ENCODE measurements at places on chromosomes 11 and 22.

DNA sequence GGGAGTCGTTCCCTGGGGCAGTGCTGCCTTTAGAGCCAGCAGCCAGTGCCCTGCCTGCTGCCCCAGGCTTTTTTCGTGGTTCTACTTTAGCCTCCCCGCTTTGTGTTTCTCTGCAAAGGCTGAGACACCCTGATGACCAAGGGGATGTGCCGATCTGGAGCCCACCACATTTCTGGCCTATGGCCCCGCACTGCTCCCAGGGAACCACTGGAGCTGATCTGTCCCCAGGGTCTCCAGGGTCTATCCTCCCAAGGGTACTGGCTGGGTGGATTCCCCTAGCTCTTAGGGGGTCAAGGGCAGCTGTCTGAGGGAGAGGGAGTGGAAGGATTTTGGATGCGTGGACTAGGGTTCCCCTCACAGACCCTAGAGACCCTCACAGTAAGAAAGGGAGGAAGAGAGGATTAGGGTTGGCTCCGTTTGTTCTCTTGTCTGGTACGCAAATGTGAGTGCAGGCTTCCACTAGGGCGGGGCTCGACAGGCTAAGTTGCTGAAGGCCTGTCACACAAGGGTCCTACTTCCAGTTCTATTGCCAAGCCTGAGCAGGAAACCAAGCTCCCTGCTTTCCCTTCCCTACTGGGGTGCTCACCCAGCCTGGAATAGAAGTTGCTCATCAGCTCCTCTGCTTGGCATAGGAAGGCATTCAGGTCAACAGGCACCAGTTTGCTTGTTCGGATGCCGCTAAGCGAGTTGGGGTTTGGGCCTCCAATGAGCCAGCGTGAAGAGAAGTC, 19.3 kb downstream of the TREH start:
- DNase-seq, result no peak

- DNase-seq, result no peak
These were observed 651.3 kb upstream of the KIRREL3 start for GRCh38 chr11:127651888-127652221.

DNA sequence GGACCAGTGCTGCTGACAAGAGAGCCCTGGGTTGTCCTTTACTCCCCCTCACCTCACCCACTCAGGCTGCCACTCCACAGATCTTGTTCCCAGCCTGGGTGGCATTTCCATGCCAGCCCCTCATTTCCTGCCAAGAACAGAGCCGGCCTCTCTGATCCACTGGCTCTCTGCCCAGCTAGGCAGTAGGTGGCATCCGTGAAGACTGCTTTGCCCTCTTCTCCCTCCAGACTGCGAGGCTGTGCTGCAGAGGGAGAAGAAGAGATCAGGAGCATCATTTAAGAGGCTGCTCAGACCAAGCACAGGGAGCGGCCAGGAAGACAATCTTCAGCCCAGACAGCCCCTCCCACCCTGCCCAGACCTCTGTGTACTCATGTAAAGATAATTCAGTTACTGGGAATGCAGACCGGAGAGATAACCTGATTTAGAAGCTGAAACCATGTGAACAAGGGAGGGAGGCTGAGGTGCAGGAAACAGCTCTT, 126.9 kb upstream of the NCAM1 start:
- DNase-seq, result no peak

GRCh38 chr22:46416520-46416871, 81.0 kb downstream of the TRMU start:
- DNase-seq, result no peak

GRCh38 chr22:39212721-39213376, 31.9 kb downstream of the PDGFB start:
- DNase-seq, result no peak

GRCh38 chr11:119446434-119446833, 23.5 kb upstream of the THY1 start:
- no peak for DNase-seq

- DNase-seq, result no peak
These were observed 902 bp downstream of the MUS81 start for GRCh38 chr11:65861165-65861505.

- DNase-seq, result no peak
These were observed 1.4 kb upstream of the MOB2 start for GRCh38 chr11:1487851-1488574.

- DNase-seq, result no peak
These were observed 75.3 kb downstream of the ARFGAP2 start for GRCh38 chr11:47101406-47101805.

GRCh38 chr11:100735949-100736675, 49.0 kb downstream of the ARHGAP42 start:
- DNase-seq, result no peak

DNA sequence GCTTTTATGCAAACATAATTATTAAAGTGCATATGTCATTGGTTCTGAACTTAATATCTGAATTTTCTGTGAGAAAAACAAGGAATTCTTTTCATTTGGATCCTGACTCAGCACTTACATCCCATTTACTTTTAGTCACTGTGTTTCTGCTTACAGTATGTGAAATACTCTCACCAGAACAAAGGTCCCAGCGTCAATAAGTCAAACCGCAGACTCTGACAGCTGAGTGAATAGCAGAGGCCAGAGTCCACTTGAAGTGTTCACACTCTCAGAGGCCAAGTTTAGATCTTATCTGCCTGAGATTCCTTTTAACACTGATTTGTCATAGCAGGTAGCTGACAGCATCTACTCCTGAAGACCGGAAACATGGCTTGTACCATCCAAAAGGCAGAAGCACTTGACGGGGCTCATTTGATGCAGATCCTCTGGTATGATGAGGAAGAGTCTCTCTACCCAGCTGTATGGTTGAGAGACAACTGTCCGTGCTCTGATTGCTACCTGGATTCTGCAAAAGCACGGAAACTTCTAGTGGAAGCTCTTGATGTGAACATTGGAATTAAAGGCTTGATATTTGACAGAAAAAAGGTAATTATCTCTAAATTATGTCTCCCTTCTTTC, 14.6 kb downstream of the BBOX1 start:
- no peak for DNase-seq

DNA sequence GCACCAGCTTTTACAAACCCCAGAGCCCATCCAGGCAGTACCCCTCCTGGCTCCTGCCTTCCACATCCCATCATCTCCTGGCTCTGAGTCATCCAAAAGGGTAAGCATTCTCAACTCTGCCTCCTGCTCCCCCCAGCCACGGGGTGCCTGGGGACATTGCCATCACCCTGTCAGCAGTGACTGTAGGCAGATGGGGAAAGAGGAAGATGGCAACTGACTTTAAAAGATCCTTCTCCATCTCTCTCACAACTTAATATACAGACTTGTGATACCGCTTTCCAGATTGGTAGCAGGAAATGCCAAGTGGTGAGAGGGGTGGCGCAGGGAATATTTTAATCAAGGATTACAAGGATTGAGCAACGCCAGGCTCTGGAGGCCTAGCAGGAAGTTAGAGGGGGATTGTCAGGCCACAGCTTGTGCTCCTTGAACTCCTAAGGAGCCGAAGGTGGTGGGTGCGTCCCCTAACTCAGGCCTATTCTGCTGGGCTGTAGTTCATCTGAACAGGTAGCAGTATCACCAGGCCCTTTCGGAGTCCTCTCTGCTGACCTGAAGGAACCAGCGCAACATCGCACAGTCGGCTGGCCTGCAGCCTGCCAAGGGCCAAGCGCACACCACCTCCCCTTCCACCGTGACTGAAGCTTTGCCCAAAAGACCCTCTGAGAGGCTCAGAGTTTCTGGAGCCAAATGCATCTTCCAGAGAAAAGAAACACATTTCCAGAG, 83.3 kb downstream of the ZC3H12C start:
- no peak for DNase-seq

DNA sequence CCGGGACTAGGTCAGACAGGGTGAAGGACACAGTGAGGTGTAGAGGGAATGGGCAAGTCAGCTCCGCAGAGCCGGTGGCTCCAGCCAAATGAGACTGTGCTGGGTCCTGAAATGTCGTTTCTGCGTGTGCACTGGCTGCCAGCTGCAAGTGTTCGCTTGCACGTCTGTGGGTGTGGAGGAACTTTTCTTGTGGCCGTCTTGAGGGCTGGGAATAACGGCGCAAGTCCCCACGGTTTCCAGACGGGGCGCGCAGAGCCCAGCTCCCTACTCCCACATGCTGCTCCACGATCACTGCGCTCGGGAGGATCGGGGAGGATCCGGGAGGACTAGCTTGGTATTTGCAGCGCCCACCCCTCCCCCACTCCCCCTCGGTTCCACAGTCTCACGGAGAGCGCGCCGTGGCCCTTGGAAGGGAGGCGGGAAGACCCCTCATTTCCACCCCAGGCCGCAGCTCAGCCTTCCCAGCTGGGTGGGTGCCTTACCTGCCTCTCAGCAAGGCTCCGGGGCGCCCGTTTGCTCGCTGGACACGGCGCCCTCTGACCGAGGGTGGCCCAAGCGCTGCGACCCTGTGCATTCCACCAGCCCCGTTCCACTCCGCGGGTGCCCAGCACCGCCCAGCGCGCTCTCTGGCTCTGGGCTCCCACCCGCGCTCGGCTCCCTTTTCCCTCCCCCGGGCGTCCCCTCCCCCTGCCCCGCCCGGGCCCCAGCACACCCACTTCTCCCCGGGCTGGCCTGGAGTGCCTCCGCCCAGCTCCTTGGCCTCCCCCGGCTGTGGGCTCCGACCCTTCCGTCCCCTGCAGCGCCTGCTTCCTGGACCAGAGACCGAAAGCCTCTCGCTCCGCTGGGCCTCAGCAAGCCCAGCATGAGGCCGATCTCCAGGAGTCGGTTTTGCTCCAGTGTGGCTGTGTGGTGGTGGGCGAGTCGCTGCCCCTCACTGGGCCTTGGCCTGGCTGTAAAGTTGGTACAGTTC, at the start of gene KCNE3:
Gene KCNE3, minus strand, starts transcription at position 634 of the 970 bp plus-strand sequence. CDS start 9,986 bp downstream, outside the sequence.
- DNase-seq, result no peak

GRCh38 chr11:27401833-27402316, 38.9 kb upstream of the CCDC34 start:
- no peak for DNase-seq

- no peak for DNase-seq
These were observed 57.4 kb upstream of the RCN1 start for GRCh38 chr11:32033491-32033890.

GRCh38 chr11:65014726-65015227, 817 bp downstream of the ARL2 start:
- no peak for DNase-seq

All from GM10248 (cell line).